ENCODE measurements at places on chromosomes 3 and 15.
A peak's percentile ranks its signal among the peaks of the same experiment; 100 is the strongest.

- peak; percentile 65 for DNase-seq
Observed at GRCh38 chr3:156489462-156489911, 65.4 kb downstream of the SSR3 start.

DNA sequence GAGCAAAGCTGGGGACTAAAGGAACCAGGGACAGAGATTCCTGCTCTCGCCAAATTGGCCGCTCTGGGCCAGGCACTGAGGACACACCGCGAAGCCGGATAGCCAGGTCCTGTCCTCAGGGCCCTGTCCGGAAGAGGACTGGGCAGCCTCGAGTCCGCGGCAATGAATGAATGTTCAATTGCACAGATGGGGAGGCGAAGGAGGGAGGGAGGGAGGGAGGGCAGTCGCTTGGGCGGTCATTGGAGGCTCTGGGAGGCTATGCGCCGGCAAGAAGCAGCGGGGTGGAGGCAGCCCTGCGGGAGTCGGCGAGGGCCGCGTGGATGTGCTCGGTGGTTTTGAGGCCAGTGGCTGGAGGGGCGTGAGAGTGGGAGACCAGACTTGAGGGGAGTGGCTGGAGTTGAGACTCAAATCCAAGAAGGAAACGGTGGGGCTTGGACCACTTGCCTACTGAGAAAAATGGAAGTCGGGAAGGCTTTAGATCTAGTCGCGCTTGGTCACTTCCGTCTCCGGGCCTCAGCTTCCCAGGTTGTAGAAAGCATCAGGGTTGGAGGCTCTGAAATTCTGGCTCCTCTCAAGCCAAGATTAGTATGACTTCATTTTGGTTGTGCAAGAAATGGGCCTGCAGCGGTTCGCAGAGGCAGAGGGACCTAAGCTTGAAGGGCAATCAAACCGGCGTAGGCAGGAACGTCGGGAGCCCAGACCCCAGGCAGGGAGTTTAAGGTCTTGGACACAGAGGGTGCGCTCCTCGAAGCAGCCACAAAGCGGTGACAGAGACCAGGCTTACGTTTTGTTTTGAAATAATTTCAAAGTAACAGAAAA lies 21.1 kb upstream of the PLXND1 start:
- DNase-seq, result peak; percentile 73

DNA sequence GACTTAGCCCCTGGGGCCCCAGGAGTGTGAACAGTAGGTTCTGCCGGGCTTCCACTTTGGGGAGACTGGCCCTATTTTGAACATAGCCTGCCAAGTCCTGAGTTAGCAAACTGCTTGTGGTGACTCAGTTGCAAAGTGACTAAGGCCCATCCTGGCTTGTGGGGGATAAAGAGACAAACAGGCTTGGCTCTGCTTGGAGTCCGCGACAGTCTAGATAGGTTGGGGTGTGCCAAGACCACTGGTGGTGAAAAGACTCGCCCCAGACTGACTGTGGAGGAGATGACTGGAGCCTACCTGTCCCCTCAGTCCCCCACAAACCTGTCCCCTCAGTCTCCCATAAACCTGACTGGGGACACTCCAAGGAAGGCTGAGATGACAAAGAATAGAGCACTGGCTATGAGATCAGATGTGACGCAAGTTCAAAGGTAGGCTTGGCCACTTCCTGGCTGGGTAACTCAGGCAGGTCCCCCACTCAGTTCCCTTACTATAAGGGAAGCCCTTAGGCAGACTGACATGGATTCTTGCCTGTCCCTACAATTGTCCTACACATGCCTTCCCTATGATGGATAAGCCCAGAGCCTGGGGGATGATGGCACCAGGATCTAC lies 4.3 kb downstream of the DNASE1L3 start:
- peak; percentile 44 for DNase-seq

GRCh38 chr3:42805141-42805821 lies 991 bp upstream of the HIGD1A start:
- DNase-seq, result peak; percentile 29

DNA sequence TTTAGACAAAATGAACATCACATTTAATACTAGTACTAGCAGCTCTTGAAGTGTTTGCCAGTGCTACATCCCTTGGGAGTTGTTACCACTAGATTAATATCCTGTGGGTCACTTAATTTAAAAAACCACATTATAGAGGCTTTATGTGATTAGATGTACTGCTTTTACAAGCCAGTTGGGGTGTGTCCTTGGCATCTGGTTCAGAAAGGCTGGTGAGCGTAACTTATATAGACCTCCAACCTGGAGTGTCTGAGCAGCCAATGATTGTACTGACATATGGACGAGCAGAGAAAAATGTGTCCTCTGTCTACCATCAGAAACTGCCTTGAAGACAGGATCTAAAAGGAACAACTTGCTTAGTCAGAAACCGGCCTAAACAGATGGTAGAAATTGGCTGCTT lies 306.2 kb upstream of the ATP11B start:
- no peak for DNase-seq

- no peak for DNase-seq
Observed at GRCh38 chr15:43143203-43143941, 10.0 kb downstream of the TMEM62 start.

DNA sequence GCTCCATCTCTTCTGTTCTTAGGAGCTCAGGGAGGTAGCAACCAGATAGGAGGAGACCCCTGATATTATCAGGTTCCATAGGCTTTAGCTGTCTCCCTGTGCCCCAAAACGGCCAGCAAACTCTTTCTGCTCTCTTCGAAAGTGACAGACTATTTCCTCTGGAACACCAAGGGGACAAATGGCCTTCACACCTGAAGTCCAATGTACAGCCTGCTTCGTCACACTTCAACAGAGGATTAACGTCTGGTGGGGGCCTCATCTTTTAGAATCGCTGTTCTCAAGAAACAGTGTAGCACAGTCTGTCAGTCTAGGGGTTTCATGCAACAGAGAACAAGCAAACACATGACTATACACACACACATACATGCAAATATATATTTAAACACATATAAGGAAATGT lies 152.4 kb upstream of the SETMAR start:
- DNase-seq, result no peak

DNA sequence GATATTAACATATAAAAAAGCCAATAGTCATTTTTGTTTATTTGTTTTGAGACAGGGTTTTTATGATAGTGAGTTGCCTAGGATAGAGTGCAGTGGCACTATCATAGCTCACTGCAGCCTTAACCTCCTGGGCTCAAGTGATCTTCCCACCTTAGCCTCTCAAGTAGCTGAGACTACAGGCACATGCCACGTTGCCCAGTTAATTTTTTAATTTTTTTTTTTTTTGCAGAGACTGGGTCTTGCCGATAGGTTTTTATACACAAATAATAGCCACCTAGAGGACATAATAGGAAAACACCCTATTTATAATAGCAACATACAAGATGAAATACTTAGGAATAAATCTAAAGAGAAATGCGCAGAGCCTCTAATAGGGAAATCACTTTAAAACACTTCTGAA lies 13.3 kb downstream of the EIF3J start:
- peak; percentile 63 for DNase-seq

GRCh38 chr15:98856532-98856907 lies 151.1 kb downstream of the PGPEP1L start:
- peak; percentile 94 for DNase-seq

- DNase-seq, result no peak
Observed at GRCh38 chr15:71239592-71240364, 124.5 kb downstream of the THSD4 start.

DNA sequence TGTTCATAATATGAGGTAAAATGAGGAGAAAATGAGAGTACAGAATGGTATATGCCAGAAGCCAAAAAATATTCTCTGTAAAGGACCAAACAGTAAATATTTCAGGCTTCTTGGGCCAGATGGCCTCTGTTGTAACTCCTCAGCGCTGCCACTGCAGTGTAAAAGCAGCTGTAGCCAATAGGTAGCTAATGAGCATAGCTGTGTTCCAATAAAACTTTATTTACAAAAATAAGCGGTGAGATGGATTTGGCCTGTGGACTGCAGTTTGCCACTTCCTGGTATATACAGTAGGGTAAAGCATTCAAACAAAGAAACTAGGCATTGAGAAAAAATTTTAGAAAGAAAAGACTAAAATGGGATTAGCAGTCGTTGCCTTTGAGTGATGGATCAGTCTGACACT lies 51.5 kb downstream of the BFSP2 start:
- DNase-seq, result no peak

- DNase-seq, result no peak
Observed at GRCh38 chr3:42302924-42303634, 37.1 kb upstream of the CCK start.

DNA sequence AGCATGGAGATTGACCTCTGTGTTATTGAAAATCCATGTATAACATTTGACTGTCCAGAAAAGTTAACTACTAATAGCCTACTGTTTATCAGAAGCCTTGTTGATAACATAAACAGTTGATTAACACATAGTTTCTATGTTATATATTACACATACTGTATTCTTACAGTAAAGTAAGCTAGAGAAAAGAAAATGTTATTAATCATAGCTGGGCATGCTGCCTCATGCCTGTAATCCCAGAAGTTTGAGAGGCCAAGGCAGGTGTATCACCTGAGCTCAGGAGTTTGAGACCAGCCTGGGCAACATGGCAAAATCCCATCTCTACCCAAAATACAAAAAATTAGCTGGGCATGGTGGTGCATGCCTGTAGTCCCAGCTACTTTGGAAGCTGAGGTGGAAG lies 163.3 kb downstream of the EPHA6 start:
- no peak for DNase-seq

- no peak for DNase-seq
Observed at GRCh38 chr3:159532577-159532976, 456.1 kb upstream of the IL12A start.

GRCh38 chr15:58771621-58772250 lies 634 bp downstream of the MINDY2 start:
- peak; percentile 60 for DNase-seq

DNA sequence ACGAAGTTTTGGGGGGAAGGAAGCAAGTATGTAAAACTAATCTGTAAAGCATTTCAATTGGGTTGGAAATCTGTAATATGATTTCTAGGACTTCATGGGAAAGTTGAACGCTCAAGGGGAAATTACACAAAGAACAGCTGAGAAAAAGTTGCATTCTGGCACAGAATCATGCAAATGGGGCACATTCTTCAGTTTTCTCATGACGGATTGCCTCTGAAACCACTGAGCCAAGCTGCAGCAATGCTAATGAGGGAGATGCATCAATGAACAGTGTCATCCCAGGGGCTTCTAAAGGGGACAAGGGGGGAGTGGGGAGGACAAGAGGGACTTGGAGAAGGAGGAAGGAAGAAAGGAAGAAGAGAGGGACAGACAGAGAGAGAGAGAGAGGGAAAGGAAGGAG lies 291.4 kb upstream of the ATP11B start:
- no peak for DNase-seq

- DNase-seq, result no peak
Observed at GRCh38 chr3:112143689-112144088, 10.6 kb upstream of the GCSAM start.

DNA sequence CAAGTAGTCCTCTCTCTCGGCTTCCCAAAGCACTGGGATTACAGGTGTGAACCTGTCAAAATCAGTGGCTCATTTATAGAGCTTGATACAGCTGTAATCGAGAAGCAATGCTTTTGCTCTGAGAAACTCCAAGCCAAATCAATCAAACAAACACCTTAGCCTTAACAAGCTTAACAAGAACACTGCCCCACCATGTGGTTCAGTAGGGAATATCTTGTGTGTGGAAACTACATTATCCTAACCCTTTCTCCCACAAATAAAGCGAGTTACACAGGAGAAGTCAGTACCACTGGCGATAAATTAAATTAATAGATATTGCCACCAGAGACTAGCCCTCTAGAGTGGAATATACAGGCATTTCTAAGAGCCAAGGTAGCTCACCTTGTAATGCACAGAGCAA lies 13.9 kb downstream of the CDAN1 start:
- DNase-seq, result no peak

DNA sequence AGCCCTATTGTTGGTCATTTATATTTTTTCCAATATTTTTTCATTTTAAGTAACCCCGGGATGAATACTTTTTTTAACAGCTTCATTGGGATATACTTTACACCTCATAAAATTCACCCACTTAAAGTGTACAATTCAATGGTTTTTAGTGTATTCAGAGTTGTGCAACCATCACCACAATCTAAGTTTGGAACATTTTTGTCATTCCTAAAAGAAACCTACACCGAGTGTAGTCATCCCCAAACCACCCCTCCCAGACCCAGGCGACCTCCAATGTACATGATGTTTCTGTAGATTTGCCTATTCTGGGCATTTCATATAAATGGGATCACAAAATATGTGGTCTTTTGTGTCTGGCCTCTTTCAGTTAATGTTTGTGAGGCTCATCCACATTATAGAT lies 118.3 kb upstream of the FRMD4B start:
- peak; percentile 12 for DNase-seq

DNA sequence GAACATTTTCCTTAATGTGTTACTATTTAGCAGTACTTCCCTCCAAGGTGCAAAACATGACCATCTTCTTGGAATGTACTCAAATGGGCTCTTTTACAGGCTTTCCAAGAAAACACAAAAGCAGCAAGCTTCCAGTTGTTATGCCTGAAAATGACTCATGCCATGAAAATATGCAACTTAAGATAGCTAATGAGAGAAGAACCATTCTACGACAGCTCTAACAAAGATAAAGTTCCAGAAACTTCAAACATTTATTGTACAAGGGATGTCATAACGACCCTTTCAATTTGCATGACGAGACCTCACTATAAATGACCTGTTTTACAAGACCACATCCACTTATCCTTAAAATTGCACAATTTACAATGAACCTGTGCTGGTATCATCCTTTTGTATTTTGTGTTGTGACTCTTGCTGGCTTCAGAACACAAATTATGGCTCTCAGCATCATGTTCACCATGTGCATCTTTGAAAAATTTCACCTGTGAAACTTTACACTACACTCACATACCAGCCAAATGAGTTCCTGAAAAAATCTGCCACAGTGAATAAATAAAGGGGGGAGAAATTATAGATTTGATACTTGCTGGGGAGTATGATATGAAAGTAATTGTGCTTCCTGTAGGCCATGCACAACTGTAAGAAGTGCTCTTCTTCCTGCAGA lies 433.7 kb downstream of the MAGI1 start:
- peak; percentile 32 for DNase-seq

- DNase-seq, result no peak
Observed at GRCh38 chr15:99719096-99719541, 14.1 kb downstream of the LYSMD4 start.

DNA sequence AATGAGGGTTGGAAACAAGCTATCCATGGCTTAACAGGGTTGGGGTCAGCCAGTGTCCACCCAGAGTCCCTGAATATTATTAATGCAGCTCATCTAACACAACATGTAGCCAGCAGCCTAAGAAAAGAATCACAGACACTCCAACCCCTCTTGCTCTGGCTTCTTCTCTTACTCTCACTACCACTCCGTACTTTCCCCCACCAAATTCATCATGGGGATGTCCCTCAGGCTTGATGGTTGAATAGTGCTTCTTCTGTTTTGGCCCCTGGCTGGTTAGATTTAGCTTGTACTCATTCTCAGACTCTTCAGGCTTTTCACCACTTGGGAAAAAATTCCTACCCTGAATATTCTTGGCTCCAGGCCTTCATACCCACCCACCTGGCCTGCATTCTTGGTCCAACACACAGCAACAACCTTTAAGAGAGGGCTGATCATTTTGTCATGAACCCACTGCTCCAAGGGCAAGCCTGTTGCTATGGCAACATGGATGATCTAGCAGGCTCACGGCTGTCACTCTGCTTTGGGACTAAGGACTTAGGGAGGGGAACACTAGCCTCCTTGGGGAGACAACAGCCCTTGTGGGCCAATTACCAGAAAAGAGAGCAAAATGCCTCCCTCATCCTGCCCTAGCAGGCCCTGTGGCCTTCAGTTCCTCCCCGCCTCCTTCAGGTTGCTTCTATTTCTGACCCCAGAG lies 9.4 kb upstream of the MED12L start:
- no peak for DNase-seq

GRCh38 chr3:142796823-142797222 lies 73.0 kb downstream of the TRPC1 start:
- no peak for DNase-seq

All from adipocyte (in vitro differentiated cells).